PC-9 (cell line): ENCODE measurements at places on chromosomes 1 and 21.
A peak's percentile ranks its signal among the peaks of the same experiment; 100 is the strongest.

DNA sequence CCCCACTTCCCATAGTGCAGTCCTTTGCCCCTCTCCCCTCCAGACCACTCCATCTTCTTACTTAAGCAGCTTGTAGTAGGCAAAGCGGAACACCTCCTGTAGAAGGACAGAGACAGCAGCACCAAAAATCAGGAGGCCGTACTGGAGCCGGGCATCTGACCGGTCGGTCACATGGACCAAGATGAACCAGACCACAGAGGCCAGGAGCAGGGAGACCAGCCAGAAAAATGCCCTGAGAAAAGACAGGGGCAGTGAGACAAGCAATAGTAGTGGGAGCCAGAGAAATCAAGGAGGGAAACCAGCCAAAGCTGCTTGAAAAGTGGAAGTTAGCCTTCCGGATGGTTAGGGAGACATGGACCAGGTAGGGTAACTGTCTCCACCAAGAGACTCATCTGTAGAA is 920 bp downstream of the APH1A start:
- no peak for DNase-seq

DNA sequence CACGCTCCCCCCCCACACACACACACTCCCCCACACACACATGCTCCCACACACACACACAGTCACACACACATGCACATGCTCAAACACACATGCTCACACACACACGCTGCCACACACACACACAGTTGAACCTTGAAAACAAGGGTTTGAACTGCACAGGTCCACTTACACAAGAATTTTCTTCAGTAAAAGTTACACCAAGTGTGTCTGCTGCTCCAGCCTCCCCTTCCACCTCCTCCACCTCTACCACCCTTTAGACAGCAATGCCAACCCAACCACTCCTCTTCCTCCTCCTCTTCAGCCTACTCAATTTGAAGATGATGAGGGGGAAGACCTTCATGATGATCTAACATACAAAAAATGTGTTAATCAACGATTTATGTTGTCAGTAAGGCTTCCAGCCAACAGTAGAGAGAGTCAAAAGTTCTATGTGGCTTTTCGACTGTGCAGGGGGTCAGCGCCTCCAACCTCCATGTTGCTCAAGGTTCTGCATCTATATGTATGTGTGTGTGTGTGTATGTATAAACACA is 26.8 kb downstream of the HSF2BP start:
- no peak for DNase-seq

GRCh38 chr21:44421901-44422840 is 33.1 kb upstream of the LRRC3 start:
- DNase-seq, result no peak

DNA sequence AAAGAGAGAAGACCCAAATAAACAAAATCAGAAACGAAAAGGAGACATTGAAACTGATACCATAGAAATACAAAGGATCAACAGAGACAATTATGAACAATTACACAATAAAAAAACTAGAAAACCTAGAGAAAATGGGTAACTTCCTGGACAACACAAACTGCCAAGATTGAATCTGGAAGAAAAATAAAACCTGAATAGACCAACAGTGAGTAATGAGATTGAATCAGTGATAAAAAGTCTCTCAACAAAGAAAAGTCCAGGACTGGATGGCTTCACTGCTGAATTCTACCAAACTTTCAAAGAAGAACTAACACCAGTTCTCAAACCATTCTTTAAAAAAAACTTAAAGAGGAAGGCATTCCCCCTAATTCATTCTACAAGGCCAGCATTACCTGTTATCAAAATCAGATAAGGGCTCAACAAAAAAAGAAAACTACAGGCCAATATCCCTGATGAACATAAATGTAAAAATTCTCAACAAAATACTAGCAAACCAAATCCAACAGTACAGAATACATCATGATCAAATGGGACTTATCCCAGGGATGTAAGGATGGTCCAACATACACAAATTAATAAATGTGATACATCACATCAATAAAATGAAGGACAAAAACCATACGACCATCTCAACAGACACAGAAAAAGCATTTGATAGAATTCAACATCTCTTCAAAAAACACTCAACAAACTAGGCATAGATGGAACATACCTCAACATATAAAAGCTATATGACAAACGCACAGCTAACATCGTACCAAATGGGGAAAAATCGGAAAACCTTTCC is 119.9 kb downstream of the ACBD6 start:
- DNase-seq, result no peak

DNA sequence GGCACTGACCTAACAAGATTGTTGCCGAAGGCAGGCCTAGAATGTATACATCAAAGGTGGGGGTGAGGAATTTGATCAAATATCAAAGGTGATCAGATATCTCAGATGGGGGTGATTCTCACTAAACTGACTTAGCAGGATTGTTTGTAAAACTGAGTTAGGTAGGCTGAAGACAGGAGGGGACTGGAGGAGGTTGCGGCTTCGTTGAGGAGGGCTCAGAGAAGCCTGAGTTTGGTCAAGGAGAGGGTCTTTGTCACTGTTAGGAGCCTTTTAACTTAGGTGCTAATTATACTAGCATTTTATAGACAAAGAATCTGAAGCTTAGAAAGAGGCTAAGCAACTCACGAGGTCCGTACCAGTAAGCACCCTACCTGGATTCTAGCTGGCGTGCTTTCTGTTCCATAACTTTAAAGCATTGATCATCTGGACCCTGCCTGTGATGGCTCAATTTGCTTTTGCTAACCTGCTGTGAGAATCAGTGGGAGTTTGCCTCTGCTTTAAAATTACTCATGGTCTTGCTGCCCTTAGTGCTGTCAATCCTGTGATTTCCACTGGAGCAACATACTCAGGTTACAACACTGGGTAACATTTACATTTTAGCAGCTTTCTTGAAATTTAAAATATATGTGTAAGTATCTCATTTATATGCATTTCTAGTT is 49.8 kb downstream of the ITSN1 start:
- no peak for DNase-seq

GRCh38 chr21:42818328-42818749 is 61.0 kb downstream of the WDR4 start:
- DNase-seq, result peak; percentile 53

GRCh38 chr21:42463861-42464515 is 32.0 kb downstream of the RSPH1 start:
- DNase-seq, result no peak

DNA sequence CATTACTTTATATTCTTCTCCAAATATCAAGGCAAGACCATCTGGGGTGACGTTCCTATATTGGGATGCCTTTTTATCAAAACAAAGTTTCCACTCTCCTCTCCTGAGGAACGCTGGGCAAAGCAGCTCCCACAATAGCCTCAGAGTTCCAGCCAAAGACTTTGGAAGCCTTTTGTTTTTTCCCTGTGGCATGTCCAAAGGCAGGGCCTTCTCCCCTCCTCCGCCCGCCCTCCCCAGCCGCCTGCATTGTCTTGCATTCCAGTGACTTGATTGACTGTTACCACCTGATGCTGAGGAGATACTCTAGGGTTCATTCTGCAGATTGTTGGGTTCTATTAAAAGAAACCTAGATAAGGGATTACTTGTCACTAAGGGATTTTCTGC is 43.5 kb downstream of the PROX1 start:
- no peak for DNase-seq

GRCh38 chr1:153805886-153806719 is 30.9 kb downstream of the SLC27A3 start:
- no peak for DNase-seq

DNA sequence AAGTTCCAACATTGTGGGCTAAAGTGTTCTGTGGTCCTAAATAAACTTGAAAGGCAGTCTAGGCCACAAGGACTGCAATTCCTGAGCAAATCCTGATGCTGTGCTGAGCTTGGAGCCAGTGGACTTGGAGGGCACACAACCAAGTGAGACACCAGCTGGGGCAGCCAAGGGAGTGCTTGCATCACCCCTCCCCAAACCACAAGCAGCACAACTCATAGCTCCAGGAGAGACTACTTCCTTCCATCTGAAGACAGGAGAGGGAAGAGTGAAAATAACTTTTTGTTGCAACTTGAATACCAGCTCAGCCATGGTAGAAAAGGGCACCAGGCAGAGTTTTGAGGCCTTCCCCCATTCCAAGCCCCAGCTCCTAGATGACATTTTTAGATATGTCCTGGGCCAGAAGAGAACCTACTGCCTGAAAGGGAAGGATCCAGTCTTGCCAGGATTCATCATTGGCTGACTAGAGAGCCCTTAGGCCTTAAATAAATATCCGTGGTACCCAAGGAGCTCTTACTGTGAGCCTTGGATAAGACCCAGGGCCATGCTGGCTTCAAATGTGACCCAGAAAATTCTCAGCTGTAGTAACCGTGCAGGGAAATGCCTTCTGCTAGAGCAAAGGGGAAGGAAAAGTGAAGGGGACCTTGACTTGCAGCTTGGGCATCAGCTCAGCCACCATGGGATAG is 35.4 kb upstream of the LRRC8B start:
- no peak for DNase-seq

GRCh38 chr1:157803851-157804250 is 16.1 kb downstream of the FCRL1 start:
- DNase-seq, result no peak

GRCh38 chr1:223639331-223639749 is 26.2 kb downstream of the CAPN8 start:
- peak; percentile 94 for DNase-seq

GRCh38 chr1:55217226-55217986 is 2.2 kb upstream of the USP24 start:
- no peak for DNase-seq

- no peak for DNase-seq
These were observed 116.6 kb upstream of the ZBTB40 start for GRCh38 chr1:22334860-22335550.

GRCh38 chr1:56584910-56585528 is 5.7 kb upstream of the PLPP3 start:
- DNase-seq, result peak; percentile 34

GRCh38 chr21:26125433-26126167 is 45.0 kb downstream of the APP start:
- DNase-seq, result no peak

DNA sequence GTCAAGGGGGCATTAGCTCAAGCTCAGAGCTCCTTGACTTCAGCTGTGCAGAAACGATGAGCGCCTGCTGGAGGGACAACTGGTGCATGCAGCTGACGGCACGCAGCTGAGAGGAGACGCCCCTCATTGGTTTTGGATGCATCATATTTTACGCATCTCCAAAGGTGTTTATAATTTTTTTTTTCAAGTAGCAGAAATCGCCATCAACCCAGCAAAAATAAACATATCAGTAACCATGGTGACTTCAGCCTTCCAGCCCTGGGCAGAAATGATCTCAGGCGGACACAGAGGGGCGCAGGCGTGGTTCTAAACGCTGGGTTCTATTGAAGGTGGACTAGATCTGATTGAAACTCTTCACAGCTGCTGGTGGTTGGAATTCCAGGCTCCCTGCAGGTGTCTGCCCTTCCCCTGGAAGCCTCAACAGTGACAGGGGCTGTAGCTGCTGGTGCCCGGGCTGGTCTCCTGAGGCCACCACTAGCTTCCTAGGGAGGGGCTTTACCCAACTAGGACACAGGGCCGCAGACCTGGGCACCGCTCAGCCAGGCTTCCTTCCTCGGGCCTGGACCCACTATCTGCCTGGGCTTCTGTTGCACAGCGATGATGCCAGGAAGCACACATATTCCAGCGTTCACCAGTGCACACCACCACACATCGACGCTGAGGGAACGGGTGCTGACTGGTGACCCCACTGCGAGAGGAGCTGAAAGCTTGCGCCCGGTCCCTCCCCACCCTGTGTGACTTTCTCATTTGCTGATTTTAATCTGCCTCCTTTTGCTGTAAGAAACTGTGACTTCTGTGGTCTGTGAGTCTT is 63.7 kb upstream of the ABCG1 start:
- DNase-seq, result no peak

DNA sequence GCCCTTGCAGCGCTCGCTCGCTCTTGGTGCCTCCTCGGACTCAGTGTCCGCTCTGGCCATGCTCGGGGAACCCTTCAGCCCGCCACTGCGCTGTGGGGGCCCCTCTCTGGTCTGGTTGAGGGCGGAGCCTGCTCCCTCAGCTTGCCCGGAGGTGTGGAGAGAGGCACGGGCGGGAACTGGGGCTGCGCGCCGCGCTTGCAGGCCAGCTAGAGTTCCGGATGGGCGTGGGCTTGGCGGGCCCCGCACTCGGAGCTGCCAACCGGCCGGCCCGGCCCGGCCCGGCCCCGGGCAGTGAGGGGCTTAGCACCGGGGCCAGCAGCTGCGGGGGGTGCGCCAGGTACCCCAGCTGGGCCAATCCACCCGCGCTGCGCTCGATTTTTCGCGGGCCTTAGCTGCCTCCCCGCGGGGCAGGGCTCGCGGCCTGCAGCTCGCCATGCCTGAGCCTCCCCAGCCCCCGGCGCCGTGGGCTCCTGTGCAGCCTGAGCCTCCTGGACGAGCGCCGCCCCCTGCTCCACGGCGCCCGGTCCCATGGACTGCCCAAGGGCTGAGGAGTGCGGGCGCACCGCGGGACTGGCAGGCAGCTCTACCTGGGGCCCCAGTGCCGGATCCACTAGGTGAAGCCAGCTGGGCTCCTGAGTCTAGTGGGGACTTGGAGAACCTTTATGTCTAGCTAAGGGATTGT is 217.0 kb upstream of the PKN2 start:
- no peak for DNase-seq

DNA sequence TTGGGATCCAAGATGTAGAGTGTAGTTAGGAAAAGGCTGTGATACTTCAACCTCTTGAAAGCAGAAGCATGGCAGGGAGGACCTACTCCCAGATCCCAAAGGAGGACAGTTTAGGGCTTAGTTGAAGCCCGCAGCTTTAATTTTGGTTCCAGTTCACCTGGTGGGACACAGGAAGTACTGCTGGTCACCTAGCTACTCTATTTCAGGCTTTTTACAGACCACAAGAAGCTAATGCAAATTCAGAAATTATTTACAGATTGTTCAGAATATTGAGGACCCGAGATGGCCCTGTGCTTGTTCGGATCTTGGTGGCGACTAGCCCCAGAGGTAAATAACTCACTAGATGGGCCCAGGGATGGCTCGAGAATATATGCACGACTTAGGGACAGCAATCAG is 6.4 kb upstream of the SMCP start:
- DNase-seq, result no peak

DNA sequence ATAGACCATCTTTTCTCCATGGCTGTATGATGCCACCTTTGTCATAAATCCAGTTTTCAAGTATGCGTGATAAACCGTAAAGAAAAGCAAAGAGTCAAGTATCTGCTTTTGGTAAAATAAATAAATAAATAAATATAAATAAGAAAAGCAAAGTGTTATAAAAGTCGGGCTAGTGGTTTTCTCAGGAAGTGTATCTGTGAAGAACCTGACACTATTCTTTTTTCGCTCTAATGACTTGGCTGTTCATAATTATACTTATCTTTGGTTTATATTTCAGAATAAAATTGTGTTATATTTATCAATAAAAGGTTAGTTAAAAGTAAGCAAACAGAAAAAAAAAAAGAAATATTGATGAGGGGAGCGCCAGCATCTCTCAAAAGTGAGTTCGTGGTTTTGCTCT is 594 bp upstream of the EXO5 start:
- no peak for DNase-seq

DNA sequence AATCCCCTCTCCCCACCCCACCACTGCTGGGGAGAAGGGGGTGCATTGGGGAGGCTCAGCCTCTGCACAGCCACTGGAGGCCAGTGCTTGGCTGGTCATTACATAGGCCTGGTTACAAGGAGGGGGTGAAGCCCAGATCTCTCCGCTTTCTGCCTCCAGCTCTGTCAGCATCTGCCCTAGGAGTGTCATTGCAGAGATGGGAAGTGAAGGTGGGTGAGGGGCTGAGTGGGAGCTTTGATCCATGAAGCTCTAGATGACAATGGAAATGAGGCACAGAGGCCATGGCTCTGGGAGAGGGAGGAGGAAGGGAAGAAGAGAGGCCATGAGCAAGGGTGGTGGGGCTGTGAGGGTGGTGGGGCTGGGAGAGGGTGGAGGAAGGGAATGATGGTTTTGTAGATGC is 411.6 kb downstream of the MATN1 start:
- no peak for DNase-seq
